ENCODE measurements at places on chromosomes 5 and 9.
A peak's percentile ranks its signal among the peaks of the same experiment; 100 is the strongest.

GRCh38 chr9:92325991-92326500, 293 bp downstream of the CENPP start:
- peak; percentile 35 for DNase-seq

GRCh38 chr5:150178262-150178661, 11.6 kb upstream of the SLC6A7 start:
- no peak for DNase-seq

DNA sequence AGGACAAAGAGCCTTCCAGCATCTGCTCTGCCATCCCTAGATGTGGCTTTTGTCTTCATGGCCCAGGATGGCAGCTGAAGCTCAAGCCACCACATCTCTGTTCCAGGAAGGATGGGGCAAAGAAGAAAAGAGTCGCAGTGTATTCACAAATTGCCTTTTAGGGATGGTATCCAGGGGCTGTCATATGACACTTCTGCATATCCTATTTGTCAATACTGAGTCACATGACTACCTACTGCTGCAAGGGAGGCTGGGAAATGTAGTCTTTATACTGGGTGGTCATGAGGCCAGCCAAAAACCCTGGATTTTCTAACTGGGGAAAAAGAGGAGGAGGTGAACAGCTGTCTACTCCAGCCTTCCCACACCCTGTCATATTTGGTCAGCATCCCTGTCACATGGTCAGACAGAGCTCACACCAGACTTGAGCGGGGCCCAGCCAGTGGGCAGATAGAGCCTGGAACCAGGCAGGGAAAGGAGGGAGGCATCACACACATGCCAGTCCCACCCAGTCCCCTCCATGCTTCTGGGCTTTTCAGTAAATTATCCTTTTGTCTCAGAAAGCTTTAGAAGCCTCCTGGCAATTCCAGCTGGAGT, 52.0 kb downstream of the OLFM1 start:
- no peak for DNase-seq

GRCh38 chr5:148632255-148633066, 21.9 kb downstream of the HTR4 start:
- no peak for DNase-seq

DNA sequence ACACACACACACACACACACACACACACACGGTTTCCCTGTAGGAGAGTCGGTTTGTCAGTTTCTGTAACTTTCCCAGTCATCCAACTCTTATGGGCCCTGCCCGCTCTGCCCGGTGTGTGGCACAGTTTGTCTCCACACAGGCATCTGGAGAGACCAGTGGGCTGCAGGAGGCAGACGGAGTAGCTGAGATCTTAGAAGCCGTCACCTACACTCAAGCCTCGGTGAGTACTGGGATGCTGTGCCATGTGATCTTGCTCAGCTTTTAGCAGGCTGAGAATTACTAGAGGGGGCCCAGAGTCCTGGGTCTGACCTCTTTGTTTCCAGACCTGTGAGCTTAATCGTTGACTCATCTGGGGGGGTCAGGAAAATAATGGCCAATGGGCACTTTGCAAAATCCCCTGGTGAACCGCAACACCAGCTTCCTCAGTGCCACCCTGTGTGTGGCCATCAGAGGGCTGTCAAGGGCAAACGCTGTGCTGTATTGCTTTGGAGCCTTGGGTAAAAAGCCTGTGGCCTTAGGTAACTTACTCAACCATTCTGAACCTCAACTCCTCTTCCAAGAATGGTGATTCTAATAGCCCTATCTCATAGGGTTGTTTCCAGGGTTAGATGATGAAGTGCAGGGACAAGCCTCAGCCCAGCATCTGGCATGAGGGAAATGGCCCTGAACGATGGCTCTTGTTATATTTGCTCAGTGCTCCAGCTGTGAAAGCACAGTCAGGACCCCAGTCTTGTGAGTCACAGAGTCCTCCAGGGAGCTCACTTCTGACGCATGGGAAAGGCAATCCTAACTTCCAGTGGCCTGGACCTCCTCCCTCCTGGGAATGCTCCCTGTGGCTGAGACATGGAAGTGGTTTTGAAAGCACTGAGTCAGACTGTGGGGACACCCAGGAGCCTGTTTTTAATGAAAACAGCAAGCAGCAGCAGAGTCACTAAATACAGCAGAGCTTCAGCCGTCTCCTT, 45.6 kb downstream of the COL15A1 start:
- DNase-seq = no peak

- no peak for DNase-seq
Measured at GRCh38 chr9:33329117-33329563, 38.8 kb downstream of the NFX1 start.

GRCh38 chr5:9126490-9126889, 419.4 kb downstream of the SEMA5A start:
- no peak for DNase-seq

- no peak for DNase-seq
Measured at GRCh38 chr5:156432830-156433105, 105.8 kb downstream of the SGCD start.

DNA sequence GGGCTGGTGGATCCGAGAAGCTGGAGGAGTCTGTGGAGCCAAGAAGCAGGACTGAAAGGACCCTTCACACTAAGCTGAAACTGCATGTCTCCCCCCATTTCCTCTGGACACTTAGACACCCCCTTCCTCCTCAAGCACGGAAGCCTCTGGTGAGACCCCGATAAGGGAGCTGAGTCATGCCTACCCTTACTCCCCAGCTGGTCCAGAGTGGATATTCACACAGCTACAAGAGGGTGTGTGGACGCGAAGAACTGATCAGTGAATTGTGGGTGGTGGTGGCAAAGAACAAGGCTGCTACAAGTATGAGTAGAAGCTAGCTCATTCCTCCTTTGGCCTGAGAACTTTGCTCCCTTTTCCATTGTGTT, 4.3 kb downstream of the TLN1 start:
- peak; percentile 84 for DNase-seq

GRCh38 chr9:121598167-121598964, 53.1 kb upstream of the DAB2IP start:
- no peak for DNase-seq

GRCh38 chr9:136147038-136147889, 28.6 kb upstream of the TMEM250 start:
- no peak for DNase-seq

DNA sequence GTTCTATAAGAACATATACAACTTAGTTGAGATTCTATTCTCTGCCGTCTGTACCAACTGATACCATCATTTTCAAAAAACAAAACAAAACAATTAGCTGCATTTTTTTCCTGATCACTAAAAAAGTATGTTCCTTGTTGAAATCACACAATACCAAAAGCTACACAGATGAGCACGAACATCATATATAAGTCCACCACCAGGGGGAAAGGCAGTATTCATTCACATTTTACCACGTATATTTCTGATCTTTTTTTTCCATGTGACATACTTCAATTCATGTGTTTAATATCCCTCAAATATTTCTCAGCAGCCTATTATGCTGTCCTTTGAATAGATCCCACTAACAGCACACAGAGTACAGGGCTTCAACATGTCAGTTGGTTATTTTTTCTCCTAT, 40.6 kb downstream of the IRX2 start:
- no peak for DNase-seq

DNA sequence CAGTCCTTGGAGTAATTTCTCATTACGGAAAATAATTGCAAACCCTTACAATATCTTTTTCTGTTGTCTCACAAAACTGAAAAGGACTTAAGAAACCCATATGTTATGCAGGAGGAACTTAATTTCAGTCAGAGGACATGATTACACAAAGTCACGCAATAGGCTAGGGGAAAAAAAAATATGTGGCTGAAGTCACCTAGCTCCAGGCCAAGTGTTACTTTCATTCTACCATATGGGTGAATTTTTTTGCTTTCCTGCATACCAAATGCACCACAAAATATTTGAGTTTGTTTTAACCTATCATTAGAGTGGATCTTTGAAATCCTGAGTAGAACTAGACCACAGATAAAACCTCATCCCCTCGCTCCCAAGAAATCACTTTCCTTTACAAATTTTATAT, 523.5 kb downstream of the CAAP1 start:
- DNase-seq = no peak

- DNase-seq = no peak
Measured at GRCh38 chr9:93634311-93635185, 58.2 kb downstream of the PHF2 start.

DNA sequence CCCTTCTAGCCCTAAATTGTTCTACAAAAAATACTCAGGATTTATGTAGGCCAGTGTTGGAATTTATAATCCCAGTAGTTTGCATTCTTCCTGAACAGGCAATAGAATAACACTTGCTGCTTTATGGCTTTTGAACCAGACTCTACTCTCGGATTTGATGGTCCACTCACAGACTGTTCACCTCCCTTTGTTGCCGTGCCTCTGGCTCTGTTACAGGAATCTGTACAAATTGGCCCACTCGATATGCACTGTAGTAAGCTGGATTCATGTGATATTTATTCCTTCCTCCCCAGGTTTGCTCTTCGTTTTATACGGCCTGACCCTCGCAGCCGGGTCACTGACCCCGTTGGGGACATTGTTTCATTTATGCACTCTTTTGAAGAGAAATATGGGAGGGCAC, 43.7 kb downstream of the FAF2 start:
- no peak for DNase-seq

- DNase-seq = no peak
Measured at GRCh38 chr5:38466424-38467189, 89.8 kb downstream of the LIFR start.

GRCh38 chr5:9545992-9546851, at the start of gene SEMA5A:
SEMA5A (minus strand) TSS chr5:9546075; CDS start chr5:9379946, 166,129 bp downstream.
- no peak for DNase-seq

- DNase-seq = no peak
Measured at GRCh38 chr9:95139126-95139525, 178.4 kb downstream of the FANCC start.

- no peak for DNase-seq
Measured at GRCh38 chr9:34190996-34191892, 12.4 kb downstream of the UBAP1 start.

GRCh38 chr5:167952278-167952995, 339.0 kb upstream of the WWC1 start:
- no peak for DNase-seq

Data from hematopoietic multipotent progenitor cell (in vitro differentiated cells).